ENCODE measurements at places on chromosomes 7 and 10. TPM values are rescaled to one million over a fixed set of nuclear protein-coding genes. Genes with fewer than 3 reads are reported as not detected.

GBF1 gene
- total RNA-seq, result 12.7 TPM

DNA sequence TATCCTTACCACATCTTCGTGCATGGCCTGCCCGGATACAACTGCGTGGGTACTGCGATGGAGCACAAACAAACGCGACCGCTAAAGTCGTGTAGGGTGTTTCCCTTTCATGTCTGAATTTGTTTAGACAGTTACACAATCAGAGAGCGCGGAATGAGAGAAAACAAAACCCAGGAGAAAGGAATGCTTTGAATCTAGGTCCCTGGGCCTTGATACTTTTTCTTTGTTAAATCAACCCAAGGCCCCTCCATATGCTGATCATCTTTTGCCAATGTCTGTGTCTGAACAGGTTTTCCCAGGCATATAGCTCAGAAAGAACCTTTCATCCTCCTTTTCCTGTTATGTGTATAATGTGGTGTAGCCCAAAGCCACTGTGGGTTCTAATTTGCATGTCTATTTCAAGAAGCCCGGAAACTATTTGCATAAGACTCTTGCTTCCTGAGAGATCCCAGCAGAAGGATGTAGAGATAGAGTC is 145.8 kb downstream of the FRMD4A start:
- DNase-seq, result peak; percentile 89

DNA sequence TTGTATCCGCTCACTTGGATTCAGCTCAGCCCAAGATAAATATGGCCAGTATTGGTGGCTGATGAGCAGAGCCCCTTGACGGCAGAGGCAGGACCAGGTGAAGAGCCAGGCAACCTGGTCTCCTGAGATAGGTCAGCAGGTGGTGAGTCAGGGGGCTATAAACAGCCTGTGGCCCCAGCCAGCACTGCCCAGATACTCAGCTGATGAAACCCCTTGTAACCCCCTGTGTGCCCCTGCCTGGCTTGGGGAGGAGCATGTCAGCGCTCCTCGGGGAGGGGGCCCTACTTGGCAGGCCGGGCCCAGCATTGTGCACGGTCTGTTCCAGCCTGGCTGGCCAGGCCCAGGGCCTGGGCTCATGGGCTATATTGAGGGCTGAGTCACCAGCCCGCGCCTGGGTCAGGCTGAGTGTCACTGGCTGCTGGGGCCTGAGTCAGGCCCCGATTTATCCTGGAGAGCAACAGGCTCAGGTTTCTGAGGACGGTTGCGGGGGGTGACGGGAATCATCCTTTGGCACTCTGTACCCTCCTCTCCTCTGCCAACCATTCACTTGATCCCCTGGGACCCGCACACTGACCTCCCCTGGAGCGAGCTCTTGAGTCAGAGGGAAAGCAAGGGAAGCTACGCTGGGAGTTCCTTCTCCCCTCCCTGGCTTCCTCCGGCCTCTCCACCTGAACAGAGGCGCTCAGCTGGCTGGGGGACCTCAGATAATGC is 2.8 kb upstream of the FLNC start:
- DNase-seq, result peak; percentile 32

UPK3B gene
- 0.26 TPM for total RNA-seq

- peak; percentile 91 for DNase-seq
These were observed 233.3 kb downstream of the SLC25A13 start for GRCh38 chr7:96088579-96088978.

FZD1 gene
- total RNA-seq, result 4.1 TPM

DNA sequence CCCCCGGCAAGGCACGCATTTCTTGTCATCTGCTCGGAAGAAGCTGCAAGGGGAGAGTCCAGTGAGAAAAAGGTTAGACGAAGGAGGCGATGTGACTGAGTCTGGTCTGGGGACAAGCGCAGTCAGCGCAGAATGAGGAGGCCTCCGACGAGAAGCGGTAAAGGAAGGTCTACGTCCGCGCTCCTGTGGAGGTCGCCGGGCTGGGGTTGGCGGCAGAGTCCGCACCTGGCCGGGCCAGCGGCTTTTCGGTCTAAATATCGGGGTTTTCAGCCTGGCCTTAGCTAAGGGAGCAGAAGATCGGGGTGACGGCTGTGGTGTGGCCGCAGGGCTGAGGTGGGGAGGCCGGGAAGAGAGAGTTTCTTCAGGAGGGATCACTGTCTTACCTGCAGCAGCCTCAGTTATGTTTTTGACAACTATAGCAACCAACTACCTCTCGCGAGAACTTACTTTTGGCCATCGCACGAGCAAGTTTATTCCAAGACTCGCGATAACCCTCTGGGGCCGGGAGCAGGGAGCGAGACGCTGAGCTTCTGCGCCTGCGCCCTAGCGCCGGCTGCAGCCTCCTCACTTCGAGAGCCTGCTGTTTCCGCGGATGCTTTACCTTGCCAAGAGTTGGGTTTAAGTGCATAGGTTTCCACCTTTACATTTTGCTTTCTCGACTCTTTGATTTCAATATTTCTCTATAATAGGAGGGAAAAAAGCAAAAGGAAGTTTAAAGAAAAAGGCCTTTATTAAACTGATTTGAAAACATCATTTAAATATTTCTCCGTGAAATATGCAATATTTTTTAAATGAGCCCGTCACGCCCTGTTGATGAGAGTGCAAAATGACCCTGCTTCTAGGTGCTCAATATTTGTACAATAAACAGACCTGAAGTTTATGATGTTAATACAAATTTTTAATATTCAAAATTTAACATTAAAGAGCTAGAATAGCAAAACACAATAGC is at the start of gene CFAP70:
TSS of gene CFAP70 (minus strand) at position 534 of the 949 bp plus-strand sequence. CDS start 4,068 bp downstream, outside the sequence.
- peak; percentile 95 for DNase-seq

- DNase-seq, result peak; percentile 18
These were observed 120.2 kb downstream of the RAB11FIP2 start for GRCh38 chr10:117926491-117926890.

GRCh38 chr10:132388891-132389432 is 8.0 kb upstream of the PWWP2B start:
- no peak for DNase-seq

UPK3BL1 gene
- 122 TPM for total RNA-seq

ZNF853 gene
- total RNA-seq, result 0.53 TPM

DNA sequence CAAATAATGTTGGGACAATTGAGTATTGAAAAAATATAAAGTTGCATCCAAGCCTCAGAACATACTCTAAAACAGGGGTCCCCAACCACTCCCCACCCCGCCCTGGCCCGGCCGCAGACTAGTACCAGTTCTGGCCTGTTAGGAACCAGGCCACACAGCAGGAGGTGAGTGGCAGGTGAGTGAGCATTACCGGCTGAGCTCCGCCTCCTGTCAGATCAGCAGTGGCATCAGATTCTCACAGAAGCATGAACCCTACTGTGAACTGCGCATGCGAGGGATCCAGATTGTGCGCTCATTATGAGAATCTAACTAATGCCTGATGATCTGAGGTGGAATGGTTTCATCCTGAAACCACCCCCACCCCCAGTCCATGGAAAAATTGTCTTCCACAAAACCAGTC is 19.4 kb downstream of the HIPK2 start:
- no peak for DNase-seq

- no peak for DNase-seq
These were observed 161.5 kb upstream of the TBX20 start for GRCh38 chr7:35415411-35415822.

DNA sequence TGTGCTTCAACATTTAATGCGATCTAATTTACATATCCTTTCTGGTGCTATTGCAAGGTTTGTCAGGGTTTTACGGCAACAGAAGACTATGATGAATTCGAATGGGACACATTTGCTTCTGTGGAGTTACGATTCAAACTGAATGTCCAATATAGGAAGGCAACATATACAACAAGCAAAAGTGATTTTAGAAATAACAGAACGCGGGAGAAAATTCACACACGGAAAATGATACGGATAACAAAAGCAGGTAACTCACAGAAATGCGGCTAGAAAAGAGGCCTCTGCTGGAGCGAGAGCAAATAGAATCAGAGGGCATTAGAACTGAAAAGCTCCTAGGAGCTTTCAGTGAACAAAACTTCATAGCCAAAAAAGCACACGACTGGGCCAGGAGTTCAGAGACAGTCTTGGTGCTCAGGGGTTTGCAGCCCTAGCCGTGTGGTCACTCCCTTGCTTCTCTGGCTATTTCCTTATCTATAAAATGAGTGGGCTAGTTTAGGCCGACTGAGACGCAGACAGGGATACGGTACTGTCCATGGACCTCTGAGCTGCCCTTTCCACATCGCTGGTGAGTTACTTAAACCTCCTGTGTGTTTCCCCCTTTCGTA is 557 bp upstream of the TAX1BP1 start:
- DNase-seq, result no peak

GLI3 gene
- 2.4 TPM for total RNA-seq
